ENCODE measurements at places on chromosomes 13 and 19. TPM values are rescaled to one million over a fixed set of nuclear protein-coding genes. Genes with fewer than 3 reads are reported as not detected.
A peak's percentile ranks its signal among the peaks of the same experiment; 100 is the strongest.

The KLK3 gene
- total RNA-seq = not detected

The CGB3 gene
- not detected for total RNA-seq

The CGB8 gene
- total RNA-seq = not detected

The CEACAM20 gene
- not detected for total RNA-seq

The GDF15 gene
- total RNA-seq = not detected

The ZNF813 gene
- total RNA-seq = 8.3 TPM

The SHD gene
- not detected for total RNA-seq

The MYO1F gene
- total RNA-seq = 4.5 TPM

The FXYD7 gene
- 0.54 TPM for total RNA-seq

The KLK12 gene
- total RNA-seq = not detected

The HSD17B14 gene
- total RNA-seq = 0.35 TPM

DNA sequence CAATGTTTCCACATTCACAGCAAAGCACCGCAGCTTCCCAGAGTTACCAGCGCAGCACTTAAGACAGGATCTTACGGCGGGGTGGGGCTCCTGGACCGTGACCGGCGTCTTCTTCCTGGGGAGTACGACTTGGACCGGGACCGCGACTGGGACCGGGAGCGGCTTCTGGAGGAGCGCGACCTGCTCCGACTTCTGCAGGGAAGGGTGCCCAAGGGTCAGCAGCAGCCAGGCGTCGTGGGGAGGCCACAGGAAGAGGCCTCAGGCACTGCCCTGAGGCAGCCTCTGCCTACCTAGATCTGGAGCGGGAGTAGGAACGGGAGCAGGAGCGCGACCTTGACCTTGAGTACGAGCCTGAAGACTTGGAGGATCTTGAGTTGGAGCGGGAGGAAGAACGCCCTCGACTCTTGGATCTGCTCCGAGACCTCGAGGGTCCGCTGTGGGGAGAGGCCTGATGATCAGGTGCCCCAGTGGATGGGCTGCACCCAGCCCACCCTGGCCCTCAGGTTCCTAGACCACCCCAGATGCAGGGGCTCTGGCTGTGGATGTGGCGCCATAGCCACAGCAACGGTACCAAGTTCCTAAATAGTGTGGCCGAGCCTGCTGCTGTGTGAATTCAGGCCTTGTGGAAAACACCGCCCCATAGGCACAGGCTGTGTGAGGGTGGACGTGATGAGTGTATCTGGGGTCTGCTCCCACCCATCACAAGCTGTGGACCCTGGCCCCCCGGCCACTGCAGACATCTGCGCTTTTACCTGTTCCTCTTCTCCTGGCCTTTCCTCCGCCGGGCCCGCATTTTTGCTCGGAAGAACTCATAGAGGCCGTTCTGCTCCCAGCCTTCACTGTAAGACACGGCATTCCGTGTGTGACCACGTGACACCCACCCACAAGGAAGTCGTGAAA lies 21.9 kb downstream of the CHERP start:
- no peaks in the 10 kb centered on the region for H3K27me3 ChIP-seq
- H3K4me3 ChIP-seq = no peak overlapping the region
- peaks cover 26% of the 10 kb centered on the region for H3K36me3 ChIP-seq
- H3K27ac ChIP-seq = no peak overlapping the region
- DNase-seq = no peak

DNA sequence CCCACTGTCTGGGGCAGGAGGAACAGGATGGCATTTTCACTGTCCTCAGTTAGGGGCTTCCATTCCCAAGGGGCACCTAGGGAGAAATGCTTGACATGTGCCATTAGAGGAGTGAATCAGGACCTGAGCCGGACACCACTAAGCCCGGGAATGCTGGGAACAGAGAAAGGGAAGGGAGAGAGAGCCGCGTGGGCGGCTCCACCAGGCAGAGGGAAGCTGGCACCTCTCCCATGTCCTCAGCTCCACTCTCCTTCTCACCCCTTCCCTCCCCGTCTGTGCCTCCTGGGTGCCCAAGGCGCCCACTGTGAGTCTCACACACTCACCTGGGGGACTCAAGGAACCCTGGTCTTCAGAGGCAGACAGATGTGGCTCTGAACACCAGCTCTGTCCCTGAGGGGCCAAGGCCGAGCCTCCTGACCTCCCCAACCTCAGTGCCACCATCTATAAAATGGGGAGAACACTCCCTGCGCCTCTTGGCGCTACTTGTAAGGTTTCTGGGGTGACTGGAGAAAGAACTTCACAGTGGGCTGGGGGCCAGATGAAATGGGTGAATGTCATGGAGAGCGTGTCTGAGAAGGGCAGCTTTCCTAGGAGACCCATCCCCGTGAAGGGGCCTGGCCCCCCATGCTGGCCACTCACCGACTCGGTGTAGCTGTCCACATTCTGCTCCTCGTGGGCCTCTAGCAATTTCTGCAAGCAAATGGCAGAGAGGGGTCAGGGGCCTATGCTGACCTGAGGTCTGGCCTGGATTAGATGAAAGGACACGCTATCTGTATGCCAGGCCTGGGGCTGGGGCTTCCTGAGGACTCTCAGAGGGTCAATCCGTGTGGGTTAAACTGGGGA lies 5.3 kb upstream of the KPTN start:
- H3K36me3 ChIP-seq = peaks cover 21% of the 10 kb centered on the region
- peaks cover 31% of the 10 kb centered on the region for H3K4me1 ChIP-seq
- H3K4me3 ChIP-seq = no peak overlapping the region
- DNase-seq = no peak

GRCh38 chr19:709965-710571 lies 1.3 kb downstream of the PALM start:
- no peaks in the 10 kb centered on the region for H3K36me3 ChIP-seq
- peaks cover 52% of the 10 kb centered on the region for H3K27me3 ChIP-seq
- H3K4me1 ChIP-seq = no peaks in the 10 kb centered on the region
- no peak overlapping the region for H3K27ac ChIP-seq
- DNase-seq = no peak

DNA sequence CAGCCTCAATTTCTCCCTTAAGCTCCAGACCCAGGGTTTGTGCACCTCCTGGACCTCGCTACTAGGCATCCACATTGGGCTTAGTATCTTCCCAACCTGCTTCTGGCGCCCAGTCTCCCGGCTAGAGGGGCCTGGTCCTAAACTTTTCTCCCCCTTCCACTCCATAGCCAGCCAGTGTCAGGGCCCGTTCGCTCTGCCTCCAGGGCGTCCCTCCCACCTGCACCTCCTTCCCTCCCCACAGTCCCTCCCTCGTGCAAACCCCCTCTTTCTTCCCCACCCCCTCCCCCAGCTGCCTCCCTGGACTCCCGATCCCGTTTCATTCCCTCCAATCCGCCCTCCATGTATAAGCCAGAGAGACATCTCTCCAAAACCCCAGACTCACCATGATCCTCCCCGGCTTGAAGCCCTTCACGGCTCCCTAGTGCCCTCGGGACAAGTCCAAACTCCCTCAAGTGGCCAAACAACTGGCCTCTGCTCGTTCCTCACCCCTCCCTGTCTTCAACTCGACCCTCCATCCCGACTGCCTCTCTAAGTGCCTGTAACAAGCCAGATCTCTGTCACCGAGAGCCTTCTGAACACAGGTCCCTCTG lies 997 bp upstream of the SAMD4B start:
- H3K27ac ChIP-seq = peak overlapping the region; percentile 84
- no peaks in the 10 kb centered on the region for H3K27me3 ChIP-seq
- H3K4me3 ChIP-seq = peak overlapping the region; percentile 87
- H3K4me1 ChIP-seq = peaks cover 60% of the 10 kb centered on the region
- DNase-seq = peak; percentile 26
- H3K36me3 ChIP-seq = peaks cover 6% of the 10 kb centered on the region

GRCh38 chr19:435056-435706 lies 25.7 kb downstream of the SHC2 start:
- H3K27me3 ChIP-seq = peaks cover 16% of the 10 kb centered on the region
- H3K4me3 ChIP-seq = no peak overlapping the region
- H3K27ac ChIP-seq = no peak overlapping the region
- no peak for DNase-seq
- no peaks in the 10 kb centered on the region for H3K36me3 ChIP-seq

DNA sequence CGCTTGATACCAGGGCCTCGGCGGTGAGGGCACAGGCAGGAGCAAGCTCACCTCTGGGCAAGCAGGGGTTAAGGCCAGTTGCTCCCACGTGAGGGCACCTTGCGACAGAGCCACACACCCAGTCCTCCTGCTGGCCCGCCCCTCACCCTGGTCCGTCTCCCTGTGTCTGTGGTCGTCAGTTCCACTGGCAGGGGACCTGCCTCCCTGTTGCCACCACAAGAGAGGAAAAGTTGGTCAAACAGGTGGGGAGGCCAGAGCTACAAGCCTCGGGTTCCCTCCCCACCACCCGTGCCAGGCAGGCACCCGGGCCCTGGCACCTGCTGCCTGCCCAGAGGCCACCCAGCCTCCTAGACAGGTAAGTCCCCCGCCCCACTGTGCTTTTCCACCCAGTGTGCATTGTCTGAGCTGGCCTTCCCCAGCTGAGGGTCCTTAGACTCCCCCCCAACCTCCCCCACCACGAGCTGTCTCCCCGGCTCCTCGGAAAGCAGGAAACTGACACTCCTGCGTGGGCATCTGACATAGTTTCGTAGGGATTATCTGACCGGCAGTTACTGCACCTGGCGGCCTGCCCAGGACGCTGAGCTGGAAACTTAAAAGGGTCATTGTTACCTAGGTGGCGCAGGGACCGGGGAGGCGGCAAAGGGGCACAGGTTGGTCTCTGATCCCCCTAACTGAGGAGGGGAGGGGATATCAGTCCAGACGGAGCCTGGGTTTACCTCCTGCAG lies at the start of gene TJP3:
Gene TJP3, plus strand, starts transcription at position 178 of the 725 bp plus-strand sequence. CDS start 20,049 bp downstream, outside the sequence.
- H3K36me3 ChIP-seq = no peaks in the 10 kb centered on the region
- H3K4me3 ChIP-seq = no peak within 1 kb of the TSS
- peaks cover 27% of the 10 kb centered on the region for H3K27me3 ChIP-seq
- DNase-seq = no peak
- H3K27ac ChIP-seq = no peak within 1 kb of the TSS
- peaks cover 5% of the 10 kb centered on the region for H3K4me1 ChIP-seq

- H3K4me1 ChIP-seq = peaks cover 2% of the 10 kb centered on the region
- no peak for DNase-seq
- H3K27ac ChIP-seq = no peak overlapping the region
- peaks cover 25% of the 10 kb centered on the region for H3K27me3 ChIP-seq
- H3K36me3 ChIP-seq = peaks cover 18% of the 10 kb centered on the region
- H3K4me3 ChIP-seq = no peak overlapping the region
Measured at GRCh38 chr13:29507356-29507755, 88.1 kb downstream of the SLC7A1 start.

- H3K4me1 ChIP-seq = peaks cover 21% of the 10 kb centered on the region
- H3K27me3 ChIP-seq = no peaks in the 10 kb centered on the region
- peaks cover 26% of the 10 kb centered on the region for H3K36me3 ChIP-seq
- DNase-seq = peak; percentile 83
Measured at GRCh38 chr19:1064661-1065605, 2.0 kb upstream of the ARHGAP45 start.

DNA sequence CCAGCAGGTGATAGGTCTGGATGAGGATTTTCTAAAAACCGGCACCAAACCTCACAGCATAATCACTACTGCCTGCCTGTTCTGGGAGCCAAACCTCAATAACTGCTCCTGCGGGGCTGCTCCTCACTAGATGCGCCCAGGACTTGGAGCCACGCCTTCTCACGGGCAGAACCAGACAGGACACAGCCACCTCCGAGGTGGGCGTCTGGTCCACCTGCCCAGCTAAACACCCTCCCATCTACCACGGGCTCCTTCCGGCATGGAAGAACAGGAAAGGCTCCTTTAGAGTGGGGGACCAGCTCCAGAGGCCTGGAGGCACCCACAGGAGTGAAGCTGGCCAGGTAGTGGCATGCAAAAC lies 73.5 kb downstream of the PEPD start:
- H3K27ac ChIP-seq = no peak overlapping the region
- no peak for DNase-seq
- no peaks in the 10 kb centered on the region for H3K27me3 ChIP-seq
- H3K4me3 ChIP-seq = no peak overlapping the region
- no peaks in the 10 kb centered on the region for H3K36me3 ChIP-seq

- no peaks in the 10 kb centered on the region for H3K27me3 ChIP-seq
- no peaks in the 10 kb centered on the region for H3K36me3 ChIP-seq
- H3K27ac ChIP-seq = no peak overlapping the region
- no peak overlapping the region for H3K4me3 ChIP-seq
- peaks cover 13% of the 10 kb centered on the region for H3K4me1 ChIP-seq
- no peak for DNase-seq
Measured at GRCh38 chr19:10343495-10343894, 4.1 kb upstream of the ICAM3 start.

DNA sequence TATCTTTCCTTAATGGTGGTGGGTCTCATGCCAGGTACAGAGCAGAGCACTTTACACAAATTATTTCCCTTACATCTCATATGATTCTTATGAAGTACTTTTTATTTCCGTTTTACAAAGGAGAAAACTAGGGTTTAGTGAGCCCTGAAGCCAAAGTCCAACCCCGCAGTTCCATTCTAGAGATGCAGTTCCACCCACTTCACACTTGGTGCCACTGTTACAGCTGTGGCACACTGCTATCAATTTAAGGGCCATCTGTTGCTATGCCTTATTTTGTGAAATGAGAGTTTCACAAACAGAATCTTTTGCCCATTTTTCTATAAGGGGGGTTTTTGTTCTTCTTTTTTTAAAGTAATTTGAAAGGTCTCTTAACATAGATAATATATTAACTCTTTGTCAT lies 12.9 kb downstream of the MIPEP start:
- H3K4me1 ChIP-seq = no peaks in the 10 kb centered on the region
- peaks cover 8% of the 10 kb centered on the region for H3K36me3 ChIP-seq
- DNase-seq = no peak
- H3K4me3 ChIP-seq = no peak overlapping the region

- H3K27me3 ChIP-seq = no peaks in the 10 kb centered on the region
- no peak for DNase-seq
Measured at GRCh38 chr13:92164822-92165221, 766.4 kb downstream of the GPC5 start.

GRCh38 chr13:76826527-76826926 lies 59.7 kb downstream of the KCTD12 start:
- no peaks in the 10 kb centered on the region for H3K27me3 ChIP-seq
- no peak overlapping the region for H3K27ac ChIP-seq
- no peak overlapping the region for H3K4me3 ChIP-seq
- no peak for DNase-seq
- peaks cover 8% of the 10 kb centered on the region for H3K4me1 ChIP-seq

DNA sequence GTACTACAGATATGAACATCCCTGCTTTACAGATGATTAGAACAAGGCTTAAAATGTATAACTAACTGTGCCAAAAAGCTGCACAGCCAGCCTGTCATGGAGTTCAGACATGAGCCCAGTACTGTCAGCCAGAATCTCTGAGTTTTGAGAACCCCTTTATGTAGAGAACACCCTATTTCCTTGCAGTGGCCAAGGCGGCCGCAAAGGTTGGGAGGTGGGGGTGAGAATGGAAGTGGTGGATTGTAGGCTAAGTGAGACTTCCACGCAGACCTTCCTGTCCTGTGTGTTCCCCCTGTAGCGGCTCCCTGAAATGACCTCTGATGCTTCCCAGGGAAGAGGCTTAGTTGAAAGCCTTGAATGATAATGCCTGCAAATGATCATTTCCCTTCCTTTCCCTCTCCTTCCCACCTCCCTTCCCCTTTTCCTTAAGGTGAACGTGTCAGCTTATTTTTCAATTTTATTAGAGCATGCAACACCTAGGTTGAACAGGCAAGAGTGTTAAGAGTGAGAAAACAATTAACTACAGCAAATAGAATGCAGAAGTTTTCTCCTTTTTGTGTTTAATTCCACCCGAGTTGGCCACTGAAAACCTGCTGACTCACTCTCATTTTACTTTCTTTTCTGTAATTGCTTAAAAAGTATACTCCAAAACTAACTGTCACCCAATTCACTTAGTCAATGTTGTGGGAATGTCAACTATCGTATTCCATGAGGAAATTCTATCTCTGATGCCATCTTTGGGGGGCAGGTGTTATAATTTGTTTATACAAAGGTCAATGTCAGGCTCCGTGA lies 167.0 kb upstream of the EDNRB start:
- peaks cover 2% of the 10 kb centered on the region for H3K4me1 ChIP-seq
- H3K27ac ChIP-seq = no peak overlapping the region
- DNase-seq = no peak
- H3K4me3 ChIP-seq = no peak overlapping the region
- peaks cover 16% of the 10 kb centered on the region for H3K27me3 ChIP-seq
